Bronchial epithelial cell (primary cell): ENCODE measurements at places on chromosomes 4 and X. TPM values are rescaled to one million over a fixed set of nuclear protein-coding genes. Genes with fewer than 3 reads are reported as not detected.
A peak's percentile ranks its signal among the peaks of the same experiment; 100 is the strongest.

The DMP1 gene
- total RNA-seq, result not detected in 2 replicates

The BOD1L1 gene
- 18.4 and 29.1 TPM in 2 replicates for total RNA-seq

The ENPEP gene
- total RNA-seq, result not detected in 2 replicates

- peak; percentile 79 for DNase-seq
Measured at GRCh38 chr4:161498155-161498554, 665.6 kb downstream of the FSTL5 start.

DNA sequence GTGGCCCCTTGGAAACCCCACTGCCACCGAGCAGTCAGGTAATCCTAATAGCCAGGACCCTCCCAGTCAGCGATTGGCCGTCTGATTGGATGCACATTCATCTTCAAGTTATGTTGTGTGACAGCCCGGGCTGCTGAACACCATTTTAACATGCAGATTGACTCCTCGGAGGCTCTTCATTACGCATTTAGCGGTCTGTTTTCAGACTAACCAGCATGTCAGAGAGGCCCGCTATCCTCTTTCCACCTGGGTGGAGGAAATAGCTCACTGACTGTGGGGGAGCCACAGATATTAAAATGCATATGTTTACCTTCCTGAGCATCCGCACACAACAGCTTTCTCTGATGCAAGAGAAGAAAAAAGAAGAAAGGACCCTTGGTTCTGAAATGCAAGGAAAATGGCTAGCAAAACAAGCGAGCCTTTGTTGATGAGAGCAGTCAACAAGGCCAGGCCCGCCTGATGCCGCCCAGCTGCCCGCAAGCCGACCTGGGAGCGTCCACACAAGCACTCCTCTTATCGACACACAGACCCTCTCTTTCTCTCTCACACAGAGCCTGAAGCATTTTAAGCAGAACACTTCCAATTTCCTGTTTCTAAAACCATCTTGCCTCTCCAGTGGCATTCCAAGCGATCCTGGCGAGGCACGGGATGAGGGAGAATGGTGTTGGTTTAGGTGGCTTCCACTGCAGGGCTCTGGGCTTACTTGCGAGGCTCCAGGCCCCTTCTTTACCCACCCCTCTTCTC is 118.3 kb downstream of the MGST2 start:
- DNase-seq, result no peak

- DNase-seq, result no peak
Measured at GRCh38 chr4:26420438-26420837, 69.8 kb downstream of the CCKAR start.

The CLDN34 gene
- not detected in 2 replicates for total RNA-seq

The MBTPS2 gene
- 3.9 and 4.6 TPM in 2 replicates for total RNA-seq

DNA sequence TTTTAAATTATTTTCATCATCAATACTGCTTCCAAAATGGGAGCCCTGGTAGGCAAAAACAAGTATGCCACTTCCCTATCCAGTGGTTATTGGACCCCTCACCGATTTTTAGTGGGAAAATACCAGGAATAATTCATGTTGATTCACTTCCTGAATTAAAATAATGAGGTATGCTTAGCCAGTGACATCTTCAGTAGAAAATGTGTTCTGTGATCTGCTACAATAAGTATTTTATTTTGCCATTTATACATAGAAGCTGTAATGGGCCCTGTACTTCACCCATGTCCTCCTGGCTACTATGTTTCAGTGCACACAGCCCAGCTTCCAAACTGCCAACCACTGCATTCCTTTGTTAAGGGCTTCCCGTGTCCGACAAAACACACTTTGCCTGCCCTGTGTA is 41.0 kb upstream of the KLHL34 start:
- no peak for DNase-seq

The MAGEC1 gene
- total RNA-seq, result not detected in 2 replicates

GRCh38 chr4:136865526-136865925 is 666.8 kb downstream of the PCDH18 start:
- DNase-seq, result no peak

DNA sequence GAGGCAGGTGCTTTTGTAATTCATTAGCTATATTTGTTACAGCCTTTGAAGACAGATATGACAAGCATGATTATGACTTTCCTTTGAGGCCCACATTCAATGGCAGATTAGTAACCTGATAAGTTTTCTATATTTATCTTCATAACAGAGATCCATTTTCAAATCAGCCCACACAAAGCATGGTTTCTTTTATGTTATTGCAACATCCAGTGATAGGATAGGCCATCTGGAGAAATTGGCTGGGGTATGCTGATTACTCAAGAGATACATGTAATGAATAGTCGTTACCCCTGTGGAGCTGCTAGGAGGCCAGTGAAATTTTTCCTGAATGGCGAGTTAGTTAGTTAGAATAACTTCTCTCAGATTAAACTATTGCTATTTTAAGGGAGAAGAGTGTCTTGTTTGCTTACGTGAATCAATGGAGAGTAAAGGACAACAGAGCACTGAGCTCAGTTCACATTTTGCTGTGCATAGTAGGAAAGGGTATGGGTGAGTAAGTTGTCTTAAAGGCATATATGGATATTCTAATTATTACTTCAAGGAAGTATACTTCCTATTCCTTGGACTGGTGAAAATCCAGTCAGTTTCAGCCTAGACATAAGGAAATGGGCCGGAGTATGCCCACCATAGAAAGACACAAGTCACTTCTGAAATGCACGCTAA is 79.2 kb upstream of the DKK2 start:
- DNase-seq, result peak; percentile 20

DNA sequence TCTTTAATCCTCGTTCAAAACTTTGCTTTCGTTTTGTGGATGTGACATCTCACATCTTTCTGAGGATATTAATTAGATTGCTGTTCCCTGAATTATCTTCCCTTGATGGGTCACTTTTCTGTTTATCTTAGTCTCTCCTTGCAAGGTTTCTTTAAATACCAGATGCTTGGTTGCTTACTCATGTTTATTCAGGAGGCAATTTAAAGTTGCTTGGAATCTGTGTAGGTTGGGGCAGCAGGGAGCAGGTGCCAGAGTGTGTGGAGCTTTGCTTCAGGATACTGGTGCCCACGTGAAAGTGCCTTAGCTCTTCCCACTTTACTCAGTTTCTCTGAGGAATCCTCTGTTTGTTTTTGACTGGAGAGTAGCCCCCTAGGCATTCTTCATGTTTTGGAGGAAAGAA is 24.0 kb downstream of the ANAPC4 start:
- peak; percentile 25 for DNase-seq

DNA sequence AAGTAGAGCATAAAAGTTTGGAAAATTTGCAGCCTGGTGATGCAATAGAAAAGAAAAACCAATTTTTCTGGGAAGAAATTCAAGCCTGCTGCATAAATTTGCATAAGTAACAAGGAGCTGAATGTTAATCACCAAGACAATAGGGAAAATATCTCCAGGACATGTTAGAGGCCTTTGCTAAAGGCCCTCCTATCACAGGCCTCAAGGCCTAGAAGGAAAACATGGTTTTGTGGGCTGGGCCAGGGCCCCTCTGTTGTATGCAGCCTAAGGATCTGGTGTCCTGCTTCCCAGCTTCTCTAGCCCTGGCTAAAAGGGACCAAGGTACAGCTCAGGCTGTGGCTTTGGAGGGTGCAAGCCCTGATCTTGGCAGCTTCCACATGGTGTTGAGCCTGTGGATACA is 6.2 kb upstream of the RTL3 start:
- no peak for DNase-seq

DNA sequence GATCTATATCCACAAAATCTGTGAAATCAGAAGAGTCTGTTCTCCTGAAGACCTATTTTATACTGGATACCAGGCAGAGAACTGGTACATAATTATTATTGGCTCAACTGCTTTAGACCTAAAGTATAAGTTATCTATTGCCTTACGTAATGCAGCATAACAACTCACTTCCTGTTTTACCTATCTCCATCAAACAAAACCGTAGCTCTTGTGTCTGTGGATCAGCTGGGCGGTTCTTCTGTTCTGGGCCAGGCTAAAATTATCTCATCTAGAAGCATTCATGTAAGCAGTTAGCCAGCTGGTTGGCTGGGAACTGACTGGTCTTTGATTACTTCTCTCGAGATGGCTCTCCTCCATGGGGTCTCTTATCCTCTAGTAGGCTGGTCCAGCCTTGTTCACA is 57.8 kb downstream of the PPP1R2C start:
- no peak for DNase-seq

DNA sequence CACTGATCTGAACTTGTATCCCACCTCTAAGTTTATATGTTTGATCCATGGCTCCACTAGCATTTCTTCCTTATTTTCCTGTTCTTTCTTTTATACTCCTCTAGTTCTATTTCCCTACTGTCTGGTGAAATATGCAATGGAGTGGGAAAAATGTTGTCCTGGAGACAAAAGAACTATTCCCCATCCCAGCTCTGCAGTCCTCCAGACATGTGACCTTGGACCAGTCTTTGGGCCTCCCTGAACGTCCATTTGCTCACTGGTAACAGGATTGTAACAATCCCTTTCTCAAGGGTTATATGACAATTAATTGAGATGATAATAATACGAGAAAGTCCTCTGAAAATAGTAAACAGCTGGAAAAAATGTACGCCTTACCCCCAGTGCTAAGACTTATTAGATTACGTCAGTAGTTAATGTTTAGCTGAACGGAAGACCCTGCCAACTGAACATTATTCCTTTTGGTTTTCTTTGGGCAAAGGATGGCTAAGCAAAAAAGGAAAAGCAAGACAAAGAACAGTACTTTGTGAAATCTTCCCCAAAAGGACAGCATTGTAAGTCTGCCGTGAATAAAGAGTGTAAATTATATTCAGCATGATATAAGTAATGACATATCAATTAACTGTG is 302.3 kb upstream of the PPARGC1A start:
- DNase-seq, result no peak

- DNase-seq, result no peak
Measured at GRCh38 chr4:84495794-84496261, 3.3 kb downstream of the NKX6-1 start.

- no peak for DNase-seq
Measured at GRCh38 chrX:10518073-10518472, 102.3 kb downstream of the MID1 start.

The INTS6L gene
- total RNA-seq, result 3.2 TPM in 2 replicates

DNA sequence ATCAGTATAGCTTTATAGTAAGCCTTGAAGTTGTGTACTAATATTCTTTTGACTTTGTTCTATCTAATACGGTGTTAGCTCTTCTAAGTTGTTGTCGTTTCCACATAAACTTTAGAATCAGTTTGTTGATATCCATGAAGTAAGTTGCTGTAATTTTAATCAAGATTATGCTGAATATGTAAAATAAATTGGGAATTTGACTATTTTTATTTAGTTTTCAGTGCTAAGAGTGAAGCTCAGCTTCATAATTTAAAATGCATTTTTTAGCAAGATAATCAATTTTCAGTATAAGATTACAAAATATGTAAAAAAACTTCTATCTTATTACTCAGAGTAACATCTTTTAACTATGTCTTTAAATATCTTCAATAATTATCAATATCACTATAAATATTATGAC is 1374.8 kb downstream of the PCDH7 start:
- DNase-seq, result no peak

DNA sequence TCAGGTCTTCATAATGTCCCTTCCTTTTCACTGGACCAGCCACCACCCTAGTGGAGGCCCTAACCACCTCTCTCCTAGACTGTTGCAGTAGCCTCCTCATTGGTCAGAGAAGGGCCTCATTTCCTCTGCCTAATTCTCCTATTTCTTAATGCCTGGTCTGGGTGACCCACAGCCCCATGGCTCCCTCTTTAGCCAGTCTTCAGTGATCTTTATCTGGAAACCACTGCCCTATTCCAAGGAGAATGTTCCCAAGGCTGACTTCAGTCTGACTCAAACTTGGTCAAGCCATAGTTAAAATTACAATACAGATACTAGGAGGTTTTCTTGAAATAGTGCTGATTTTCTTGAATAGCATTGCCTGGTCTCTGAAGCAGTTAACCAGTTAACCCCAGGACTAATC is 53.6 kb upstream of the PRPS1 start:
- DNase-seq, result peak; percentile 27

- DNase-seq, result no peak
Measured at GRCh38 chr4:53575552-53575951, 15.7 kb downstream of the LNX1 start.

DNA sequence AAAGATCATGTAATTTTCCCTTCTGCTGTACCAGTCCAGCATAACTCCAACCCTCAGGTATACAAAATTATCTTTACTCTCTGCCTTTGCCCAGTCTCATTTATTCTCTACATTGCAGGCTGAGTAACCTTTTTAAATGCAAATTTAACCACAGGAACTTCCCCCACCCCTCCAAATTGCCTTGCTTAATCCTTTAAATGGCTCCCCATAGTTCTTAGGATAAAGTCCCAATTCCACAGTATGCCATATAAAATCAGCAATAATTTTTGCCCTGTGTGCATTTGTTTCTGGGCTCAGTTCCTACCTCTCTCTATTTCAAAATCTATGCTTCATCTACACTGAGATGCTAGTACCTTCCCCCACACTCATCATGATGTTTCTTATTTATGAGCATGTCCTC is 879.7 kb downstream of the RPA4 start:
- no peak for DNase-seq

The MAOA gene
- total RNA-seq, result 126 and 137 TPM in 2 replicates

GRCh38 chrX:63275127-63275526 is 76.0 kb downstream of the SPIN4 start:
- DNase-seq, result peak; percentile 18

DNA sequence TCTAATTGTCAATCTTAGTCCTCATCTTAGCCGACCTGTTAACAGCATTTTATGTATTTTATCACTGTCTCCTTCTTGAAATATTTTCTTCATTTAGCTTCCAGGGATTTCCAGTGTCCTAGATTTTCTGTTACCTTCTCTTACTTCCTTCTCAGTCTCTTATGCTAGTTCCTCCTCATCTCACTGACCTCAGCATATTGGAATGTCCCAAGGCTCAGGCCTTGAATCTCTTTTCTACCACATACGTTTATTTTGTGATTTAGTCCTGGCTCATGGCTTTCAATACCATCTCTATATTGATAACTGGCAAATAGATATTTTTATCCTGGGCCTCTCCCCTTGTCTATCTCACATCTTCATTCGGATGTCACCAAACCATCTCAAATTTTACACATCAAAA is 61.1 kb downstream of the IQCM start:
- DNase-seq, result peak; percentile 59

DNA sequence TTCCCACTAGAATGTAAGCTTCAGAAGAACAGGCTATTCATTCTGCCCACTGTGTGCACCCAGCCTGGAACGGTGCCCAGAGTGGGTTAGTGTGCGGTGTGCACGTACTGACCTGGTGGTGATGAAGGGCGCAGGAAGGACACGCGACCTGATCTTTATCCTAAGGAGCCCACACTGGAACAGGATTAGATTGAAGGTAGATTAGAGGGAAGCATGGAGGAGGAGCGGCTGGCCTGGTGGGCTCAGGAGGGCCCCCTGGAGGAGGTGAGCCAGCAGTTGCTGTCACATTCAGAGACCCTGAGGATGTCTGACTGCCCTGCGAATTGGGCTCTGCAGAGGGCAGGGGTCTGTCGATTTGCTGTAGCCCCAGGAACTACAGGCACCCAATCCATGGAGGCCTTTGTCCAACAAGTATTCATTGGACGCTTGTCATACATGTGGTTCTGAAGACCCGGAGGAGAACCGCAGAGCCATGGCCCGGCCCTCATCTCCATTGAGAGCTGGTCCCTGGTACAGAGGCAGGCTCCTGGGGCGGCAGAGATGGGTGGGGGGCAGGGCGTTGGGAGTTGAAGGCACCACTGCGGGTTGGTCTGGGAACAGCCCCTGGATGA is 73.2 kb downstream of the HTRA3 start:
- no peak for DNase-seq

GRCh38 chr4:99754756-99755155 is 61.9 kb upstream of the DAPP1 start:
- peak; percentile 53 for DNase-seq

The NAT8L gene
- total RNA-seq, result not detected in 2 replicates

GRCh38 chr4:152545088-152545487 is 9.2 kb upstream of the FBXW7 start:
- no peak for DNase-seq

The FGF2 gene
- 9.2 and 14.8 TPM in 2 replicates for total RNA-seq

The WNK3 gene
- 0.26 and 0.51 TPM in 2 replicates for total RNA-seq

The ETDB gene
- total RNA-seq, result not detected in 2 replicates
